ENCODE measurements at places on chromosomes 2 and 18.
A peak's percentile ranks its signal among the peaks of the same experiment; 100 is the strongest.

DNA sequence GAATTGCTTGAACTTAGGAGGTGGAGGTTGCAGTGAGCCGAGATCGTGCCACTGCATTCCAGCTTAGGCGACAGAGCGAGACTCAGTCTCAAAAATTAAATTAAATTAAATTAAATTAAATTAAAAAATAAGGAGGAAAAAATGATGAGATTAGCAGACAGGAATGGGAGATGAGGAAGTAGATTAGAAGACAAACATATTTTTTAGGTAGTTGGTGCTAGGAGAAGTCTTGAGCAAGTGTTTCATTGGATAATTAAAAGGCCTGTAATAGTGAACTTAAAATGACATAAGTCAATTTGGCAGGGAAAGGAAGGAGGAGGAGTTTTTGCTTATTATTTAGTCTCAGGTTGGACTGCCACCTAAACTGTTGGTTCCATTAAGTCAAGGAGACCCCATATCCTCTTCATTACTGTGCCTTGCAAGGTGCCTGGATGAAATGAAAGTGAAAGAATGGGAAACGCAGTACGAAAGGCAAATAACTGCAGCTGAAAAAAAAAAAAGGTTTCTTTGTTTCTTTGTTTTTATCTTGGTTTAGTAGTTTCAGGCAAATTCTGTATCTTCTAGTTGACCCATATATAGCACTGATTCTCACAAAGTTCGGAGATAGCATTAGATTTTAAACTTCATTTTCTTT is 162.0 kb downstream of the SLC8A1 start:
- no peak for DNase-seq

DNA sequence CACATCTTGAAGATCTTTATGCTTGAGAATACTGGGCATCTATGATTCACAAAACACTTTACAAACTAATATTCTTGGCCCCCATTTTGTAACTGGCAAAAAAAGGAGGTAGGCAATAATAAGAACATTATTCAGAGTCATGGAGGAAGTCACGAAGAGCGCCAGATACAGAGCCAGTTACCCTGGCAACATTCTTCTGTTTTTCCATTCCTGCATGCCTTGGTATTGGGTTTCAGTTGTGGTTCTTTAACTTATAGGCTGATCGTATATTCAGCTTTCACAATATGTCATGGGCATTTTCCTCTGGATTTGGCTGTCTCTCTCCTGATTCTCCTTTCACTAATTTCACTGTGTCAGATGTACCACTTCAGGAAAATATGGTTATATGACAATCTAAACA is 234.7 kb downstream of the HRH4 start:
- DNase-seq: peak; percentile 62

- DNase-seq: no peak
Observed at GRCh38 chr2:233202531-233202944, 48.9 kb upstream of the ATG16L1 start.

- no peak for DNase-seq
Observed at GRCh38 chr2:23121968-23122648, 262.9 kb upstream of the KLHL29 start.

GRCh38 chr2:17076533-17076932 is 410.9 kb upstream of the CYRIA start:
- no peak for DNase-seq

GRCh38 chr2:235543128-235543750 is 49.4 kb downstream of the AGAP1 start:
- DNase-seq: no peak

DNA sequence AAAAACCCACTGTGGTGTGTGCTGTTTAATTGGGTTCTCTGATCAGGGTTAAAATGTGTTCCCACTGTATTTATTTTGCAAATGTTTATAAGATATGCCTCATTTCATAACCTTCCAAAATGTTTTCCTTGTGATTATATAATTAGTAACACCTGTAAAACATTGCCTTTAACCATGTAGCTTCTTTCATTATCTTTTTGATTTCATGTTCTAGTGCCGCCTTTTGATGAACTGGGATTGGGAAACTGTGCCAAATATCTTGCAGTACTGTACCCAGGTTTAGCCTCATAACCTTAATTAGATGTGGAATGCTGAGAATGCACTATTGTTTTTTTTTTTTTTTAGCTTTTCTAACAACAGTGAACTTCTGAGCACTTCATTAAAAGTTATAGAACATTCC is 96.9 kb downstream of the TANC1 start:
- DNase-seq: no peak

GRCh38 chr18:57930476-57930875 is 113.5 kb upstream of the NEDD4L start:
- peak; percentile 92 for DNase-seq

DNA sequence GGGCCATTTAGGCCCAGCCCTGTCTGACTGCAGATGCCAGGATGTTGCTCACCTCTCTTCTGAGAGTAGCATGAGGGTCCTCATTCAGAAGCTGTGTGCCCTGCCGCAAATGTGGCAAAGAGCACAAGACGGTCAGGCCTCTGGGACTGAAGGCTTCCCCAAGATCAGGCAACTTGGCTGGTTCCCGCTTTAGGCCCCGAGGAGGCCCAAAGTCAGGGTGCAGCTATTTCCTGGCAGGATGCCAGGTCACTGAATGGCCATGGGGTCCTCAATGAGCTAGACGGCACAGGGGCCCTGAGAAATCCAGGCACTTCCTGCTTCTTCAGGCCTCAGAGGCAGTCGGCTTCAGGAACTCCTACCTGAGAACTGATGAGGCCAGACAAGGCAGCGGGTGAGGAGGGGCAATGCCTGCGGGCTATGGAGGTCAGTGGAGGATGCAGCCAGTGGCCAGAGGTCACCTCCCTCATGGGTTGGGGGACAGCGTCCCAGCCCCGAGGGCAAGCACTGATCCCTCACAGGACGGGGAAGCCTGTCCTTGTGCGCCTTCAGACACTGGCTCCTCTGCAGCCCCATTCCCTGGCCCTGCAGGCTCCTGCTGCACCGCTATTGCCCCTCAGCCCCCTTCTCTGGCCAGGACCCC is 44.9 kb downstream of the LMAN2L start:
- no peak for DNase-seq

DNA sequence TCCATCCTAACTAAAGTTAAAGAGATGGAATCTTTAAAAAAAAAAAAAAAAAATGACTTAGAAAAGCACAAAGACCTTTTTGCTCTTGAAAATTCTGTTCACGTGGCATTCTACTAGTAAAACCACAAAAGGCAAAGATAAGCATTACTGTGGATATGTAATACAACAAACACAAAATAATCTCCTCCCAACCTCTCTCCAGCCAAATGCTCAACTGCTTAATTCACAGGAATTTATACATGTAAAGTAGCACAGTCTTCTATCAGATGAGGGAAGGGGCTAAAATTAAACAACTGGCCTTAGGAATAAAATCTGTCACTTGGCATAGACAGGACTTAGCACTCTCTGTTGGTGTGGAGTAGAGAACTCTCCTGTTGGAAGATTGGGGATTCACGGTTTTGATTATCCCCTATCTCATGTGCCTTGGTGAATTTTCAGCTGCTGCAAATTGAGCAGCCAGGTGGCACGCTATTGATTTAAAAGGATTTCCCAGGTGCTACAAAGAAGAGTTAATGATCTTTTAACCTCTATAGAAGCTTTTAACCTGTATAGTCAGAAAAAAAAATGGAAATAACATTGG is 57.4 kb downstream of the ATIC start:
- peak; percentile 21 for DNase-seq

DNA sequence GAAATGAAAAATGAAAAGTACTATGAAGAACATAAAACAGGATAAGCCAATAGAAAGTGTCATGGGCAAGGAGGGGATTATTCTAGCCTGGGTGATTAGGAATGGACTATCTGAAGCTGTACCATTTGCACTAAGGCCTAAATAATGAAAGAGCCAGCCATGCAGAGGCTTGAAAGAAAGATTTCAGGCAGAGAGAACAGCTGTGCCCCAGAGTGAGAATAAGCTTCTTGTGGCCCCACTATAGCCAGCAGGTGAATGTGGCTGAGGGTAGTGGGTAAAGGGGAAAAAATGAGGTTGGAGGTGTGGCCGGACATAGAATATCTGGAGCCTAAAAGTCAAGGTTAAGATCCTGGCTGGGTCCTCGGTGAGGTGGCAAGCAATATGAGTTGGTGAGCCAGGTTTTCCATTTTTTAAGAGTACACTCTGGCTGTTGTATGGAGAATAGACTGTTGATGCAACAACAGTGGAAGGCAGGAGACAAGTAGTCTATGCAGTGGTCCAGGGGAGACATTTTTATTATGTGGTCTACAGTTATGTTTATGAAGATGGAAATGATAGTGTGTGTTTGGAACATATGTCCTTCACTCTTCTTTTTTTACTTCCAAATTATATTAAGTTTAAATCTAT is 135.2 kb upstream of the SETBP1 start:
- no peak for DNase-seq

DNA sequence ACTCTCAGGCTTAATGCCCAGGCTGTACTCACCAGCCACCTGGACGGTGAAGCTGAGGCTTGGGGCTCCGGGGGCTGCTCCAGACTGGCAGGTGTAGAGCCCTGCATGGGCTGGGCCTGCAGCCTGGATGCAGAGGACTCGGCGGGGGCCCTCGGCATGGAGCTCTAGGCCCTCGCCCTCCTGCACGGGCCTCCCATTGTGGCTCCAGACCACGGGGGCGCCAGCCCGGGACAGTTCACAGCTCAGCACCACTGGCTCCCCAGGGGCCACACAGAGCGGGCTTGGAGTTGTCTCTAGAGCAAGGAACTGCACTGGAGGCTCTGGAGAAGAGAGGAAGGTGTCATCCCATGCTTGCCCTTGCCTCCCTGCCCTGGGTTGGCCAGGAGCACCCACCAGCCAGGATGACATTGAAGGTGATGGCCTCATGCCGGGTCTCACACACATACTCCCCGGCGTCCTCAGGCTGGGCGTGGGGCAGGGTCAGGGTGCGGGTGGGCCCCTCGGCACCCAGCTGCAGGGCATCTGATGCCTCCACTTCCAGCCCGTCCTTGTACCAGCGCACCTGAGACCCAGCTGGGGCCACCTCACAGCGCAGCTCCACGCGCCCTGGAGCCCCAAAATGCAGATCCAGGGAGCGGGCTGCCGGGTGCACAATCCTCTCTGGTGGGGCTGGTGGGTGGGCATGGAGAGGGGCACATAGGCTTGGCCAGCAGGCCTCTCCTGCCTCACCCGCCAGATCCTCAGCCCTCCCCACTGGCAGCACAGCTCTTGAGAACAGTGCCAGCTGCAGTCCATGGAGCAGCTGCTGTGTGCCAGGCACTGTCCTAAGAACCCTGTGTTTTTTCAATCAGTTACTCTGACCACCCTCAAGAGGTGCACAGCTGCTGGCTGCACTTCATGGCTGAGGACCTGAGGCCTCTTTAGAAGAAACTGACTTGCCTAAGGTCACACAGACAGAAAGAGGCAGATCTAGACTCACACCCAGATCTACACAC is 13.3 kb downstream of the OBSL1 start:
- no peak for DNase-seq

DNA sequence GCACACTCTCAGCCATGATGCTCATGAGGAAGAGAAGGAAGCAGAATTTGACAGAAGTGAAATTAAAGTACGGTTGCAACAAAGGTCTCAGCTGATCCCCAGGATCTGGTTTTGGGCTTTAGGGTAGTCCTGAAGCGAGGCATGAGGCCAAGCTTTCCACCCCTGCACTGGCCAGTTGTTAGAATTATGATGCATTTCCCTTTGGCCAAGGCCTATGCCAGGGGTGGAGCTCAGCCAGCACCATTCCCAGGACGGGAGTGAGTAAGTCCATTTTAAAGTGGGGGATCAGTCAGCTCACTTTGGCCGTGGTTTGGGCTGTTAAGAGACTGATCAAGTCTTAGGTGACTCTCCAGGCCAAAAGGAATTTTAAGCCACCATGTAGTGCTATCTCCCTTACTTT is 314.5 kb upstream of the MMADHC start:
- DNase-seq: no peak

DNA sequence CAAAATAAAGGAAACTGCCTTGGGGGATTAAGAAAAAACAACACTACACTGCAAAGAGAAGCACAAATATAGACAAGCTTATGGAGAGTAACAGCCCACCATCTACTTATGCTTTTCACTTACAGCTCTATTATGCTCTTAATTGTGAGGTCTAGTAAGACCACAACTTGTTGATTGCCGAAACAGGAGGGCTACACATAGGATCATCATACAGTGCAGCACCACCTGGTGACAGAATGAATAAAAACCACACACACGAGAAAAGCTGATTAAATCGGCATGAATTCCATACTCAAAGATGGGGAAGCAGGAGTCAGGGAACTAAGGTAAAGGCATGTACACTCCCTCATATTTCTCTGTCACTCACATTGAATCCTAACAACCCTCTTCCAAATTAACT is 259.2 kb downstream of the IKZF2 start:
- DNase-seq: no peak

DNA sequence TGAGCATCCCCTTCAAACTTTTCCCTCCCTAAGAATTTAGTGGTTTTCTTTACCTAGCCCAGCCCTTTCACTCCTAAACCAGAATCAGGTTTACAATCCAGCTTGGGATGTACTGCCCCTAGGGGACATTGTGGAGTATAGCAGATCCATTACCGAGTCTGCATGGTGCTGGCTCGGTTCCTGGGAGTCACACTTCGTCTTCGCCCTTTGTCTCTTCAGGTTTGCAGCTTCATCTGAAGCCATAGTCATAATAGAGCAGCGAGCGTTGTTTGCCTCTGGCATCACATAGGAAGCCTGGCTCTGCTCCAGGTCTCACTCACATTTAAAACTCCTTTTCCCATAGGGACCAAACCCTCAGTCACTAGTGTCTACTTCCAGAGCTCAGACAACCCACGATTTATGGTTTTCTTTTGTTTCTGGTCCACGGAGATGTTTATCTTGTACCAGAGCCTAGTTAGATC is 16.8 kb upstream of the LYPD6 start:
- DNase-seq: peak; percentile 83

- DNase-seq: peak; percentile 71
Observed at GRCh38 chr18:41594582-41594981, 360.5 kb upstream of the PIK3C3 start.

GRCh38 chr18:43777636-43778304 is 500.5 kb upstream of the SYT4 start:
- DNase-seq: no peak

GRCh38 chr18:23825978-23826405 is 136.7 kb downstream of the LAMA3 start:
- no peak for DNase-seq

- DNase-seq: no peak
Observed at GRCh38 chr2:233079473-233079877, 19.3 kb downstream of the INPP5D start.

GRCh38 chr18:46364048-46364447 is 259.9 kb downstream of the HAUS1 start:
- no peak for DNase-seq
